ENCODE measurements at places on chromosomes 6 and 20.

DNA sequence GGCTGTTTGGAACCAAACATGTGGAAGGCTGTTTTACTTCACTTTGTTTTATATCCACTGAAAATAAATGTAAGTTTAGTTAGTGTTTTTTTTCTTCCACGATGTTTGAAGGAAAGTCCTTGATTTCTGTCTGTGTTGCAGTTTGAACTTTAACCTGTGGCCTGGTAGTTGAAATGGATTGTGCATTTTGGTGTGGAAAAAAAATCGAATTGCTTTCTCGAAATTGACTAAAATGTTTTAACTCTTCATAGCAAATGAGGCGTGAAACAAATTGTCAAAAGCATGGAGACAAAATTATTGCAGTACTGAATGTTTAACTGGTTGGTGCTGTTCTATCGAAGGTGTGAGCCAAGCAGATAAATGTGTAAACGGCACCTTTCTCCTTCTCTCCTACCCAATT is 24.5 kb downstream of the ARID1B start:
- peak; percentile 66 for DNase-seq

DNA sequence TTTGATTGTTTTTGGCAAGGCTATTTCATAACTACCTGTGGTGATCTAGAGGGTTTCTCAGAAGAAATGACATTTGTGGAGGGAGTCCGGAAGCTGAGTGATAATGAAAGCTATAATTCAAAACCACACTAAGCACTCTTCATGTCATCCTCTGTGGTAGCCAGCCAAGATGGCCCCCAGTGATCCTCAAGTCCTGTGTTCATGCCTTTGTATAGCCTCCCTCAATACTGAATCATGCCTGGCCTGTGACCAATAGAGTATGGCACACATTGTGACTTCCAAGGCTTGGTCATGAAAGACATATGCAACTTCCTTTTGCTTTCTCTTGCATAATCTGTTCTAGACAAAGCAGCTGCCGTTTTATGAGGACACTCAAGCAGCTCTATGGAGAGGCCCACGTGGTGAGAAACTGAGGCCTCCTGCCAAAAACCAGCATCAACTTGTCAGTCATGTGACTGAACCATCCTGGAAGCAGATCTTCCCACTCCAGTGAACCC is 12.8 kb upstream of the DNAAF9 start:
- DNase-seq, result no peak

- no peak for DNase-seq
These were observed 21.5 kb upstream of the RALGAPA2 start for GRCh38 chr20:20733943-20734342.

- peak; percentile 85 for DNase-seq
These were observed 196.8 kb downstream of the FARS2 start for GRCh38 chr6:5457983-5458683.

DNA sequence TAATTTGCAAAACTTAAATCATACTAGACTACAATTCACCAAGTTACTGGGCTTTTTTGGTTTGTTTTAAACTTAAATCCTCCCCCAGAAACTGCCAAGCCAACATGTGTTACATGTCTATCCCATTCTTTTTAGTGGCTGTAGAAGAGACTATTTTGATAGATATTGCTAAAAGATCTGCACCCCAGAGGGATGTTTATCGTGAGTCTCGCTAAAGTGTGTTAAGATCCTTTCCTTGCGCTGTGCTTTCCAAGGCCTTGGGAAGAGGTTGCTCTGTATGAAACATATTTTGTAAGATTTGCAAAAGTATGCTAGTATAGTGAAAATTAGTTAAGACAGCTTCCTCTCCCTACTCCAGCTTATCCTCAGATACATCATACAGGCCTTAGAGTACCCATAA is 63.0 kb downstream of the GPX5 start:
- DNase-seq, result no peak

DNA sequence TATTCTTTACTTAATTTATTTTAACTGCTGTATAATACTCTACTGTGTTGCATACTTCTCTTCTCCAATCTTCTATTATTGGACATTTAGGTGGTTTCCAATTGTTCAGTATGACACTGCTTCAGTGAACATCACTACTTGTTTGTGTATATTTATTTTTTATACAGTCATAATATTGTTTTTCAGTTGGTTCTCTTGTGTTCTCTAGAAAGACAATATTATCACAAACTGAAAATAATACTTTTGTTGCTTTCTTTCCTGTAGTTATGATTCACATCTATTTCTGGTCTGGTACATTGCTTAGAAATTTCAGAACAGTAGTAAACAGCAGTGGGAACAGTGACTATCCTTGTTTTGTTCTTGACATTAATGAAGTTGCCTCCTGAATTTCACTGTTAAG is 62.8 kb upstream of the GTSF1L start:
- no peak for DNase-seq

DNA sequence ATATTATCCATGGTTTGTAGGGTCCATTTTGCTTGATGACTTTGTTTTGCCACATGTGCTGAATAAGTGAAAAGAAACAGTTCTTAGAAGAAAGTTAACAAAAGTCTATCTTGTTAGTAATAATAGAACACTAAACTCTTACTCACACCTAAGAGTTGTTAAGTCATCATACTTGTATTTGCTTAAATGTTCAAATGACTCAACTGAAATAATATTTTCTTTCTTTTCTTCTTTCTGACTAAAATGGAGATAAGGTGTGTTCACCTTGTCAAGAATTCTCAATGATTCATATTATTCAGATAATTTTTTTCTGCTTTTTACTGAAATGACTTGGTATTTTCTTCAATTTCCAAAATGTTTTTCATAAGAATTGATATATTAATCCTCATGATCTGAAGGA is 327.2 kb downstream of the HTR1B start:
- no peak for DNase-seq

DNA sequence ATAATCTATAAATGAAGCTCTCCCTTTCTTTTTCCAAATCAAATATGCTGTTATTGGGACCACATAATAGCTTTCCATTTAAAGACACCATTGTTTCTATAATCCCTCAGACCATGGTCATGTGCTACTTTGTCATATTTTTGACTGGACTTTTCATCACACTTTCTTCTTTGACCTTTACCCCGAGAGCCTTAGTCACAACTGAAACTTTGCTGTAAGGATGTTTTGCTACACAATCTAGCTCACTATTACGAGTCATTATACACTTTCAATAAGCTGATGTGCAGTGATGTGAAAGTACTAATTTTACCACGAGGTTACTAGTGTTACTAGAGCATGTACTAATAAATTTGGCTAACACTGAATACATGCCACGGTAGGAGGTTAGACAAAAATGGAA is 367.2 kb upstream of the RUNX2 start:
- DNase-seq, result no peak

DNA sequence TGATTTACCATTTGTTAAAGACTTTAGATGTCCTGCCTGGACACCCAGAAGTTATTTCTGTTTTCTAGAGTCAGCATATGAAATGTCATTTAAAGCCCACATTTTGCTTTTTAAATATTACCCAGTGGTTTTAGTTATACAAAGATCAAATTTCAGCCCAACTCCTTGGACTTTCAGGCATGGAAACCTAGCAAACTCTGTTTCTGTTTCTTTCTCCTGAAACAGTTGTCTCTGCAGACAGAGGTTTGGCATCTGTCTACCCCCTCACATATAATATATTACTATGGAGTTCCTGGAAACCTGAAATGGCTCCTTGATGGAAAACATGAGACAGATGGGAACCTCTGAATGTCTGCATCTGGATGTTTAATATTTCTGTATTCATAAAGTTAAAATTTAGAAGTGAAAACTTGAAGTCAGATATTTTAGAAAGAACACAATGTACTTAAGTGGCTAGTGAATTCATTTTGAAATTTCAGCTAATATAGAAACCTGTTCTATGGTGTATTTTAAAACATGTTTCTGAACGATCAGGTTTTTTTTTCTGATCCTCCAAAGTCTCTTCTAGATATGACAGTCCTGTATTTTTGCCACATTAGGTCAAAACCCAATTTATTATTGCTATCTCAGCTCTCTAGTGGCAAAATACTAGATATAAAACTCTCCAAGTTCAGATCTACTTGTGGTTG is 743.3 kb downstream of the CD109 start:
- no peak for DNase-seq

GRCh38 chr6:95596021-95596420 is 18.7 kb downstream of the MANEA start:
- DNase-seq, result no peak

GRCh38 chr6:28693751-28694443 is 168.2 kb downstream of the GPX5 start:
- DNase-seq, result no peak

Data from NCI-H69 (cell line).